Stimulated activated memory B cell treated with anti-CD40 and anti-IgM and Interleukin-4, amounts not matched to agents 10 μg/mL and 1 μg/mL and 100 μg/mL, for 72 hours (primary cell): ENCODE measurements at places on chromosomes 6 and 20.

GRCh38 chr20:20608641-20609040, 103.8 kb downstream of the RALGAPA2 start:
- no peaks in the 10 kb centered on the region for H3K27me3 ChIP-seq
- H3K4me3 ChIP-seq = no peak overlapping the region
- H3K27ac ChIP-seq = no peak overlapping the region

DNA sequence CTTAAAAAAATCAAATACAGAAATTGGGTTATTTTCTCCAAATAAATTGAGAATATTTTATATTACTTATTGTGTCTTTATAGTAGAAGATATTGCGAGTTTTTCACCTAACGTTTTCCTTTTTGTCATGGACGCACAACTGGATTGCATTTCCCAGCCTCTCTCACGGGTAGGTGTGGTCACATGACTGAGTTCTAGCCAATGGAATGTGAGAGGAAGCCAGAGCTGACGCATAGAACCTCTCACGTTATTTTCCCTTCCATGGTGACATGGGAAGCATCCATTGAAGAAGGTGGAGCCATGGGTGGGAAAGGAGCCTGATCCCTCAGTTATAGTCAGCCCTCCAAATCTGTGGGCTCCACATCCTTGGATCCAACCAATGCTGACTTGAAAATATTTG, 155.9 kb upstream of the UST start:
- H3K27ac ChIP-seq = no peak overlapping the region
- no peaks in the 10 kb centered on the region for H3K27me3 ChIP-seq
- H3K36me3 ChIP-seq = peaks cover 12% of the 10 kb centered on the region
- H3K4me1 ChIP-seq = peaks cover 6% of the 10 kb centered on the region
- no peak for ATAC-seq

DNA sequence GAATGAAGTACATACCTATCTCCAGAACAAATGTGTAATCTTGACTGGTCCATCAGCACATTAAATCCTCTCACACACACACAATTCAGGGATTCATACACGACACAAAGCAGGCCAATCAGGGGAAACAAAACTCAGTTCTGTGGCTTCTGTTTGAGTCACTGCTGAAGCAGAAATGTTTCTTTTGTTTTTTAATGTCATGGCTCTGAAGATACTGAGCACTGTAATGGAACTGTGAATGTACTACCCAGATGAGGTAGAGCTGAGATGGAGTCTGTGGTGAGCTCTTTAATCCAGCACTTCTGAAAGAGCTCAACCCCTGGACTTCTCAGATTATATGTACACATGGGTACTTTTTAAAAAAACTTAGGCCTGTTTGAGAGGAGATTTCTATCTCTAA, 116.4 kb downstream of the THEMIS start:
- H3K27me3 ChIP-seq = no peaks in the 10 kb centered on the region
- H3K4me3 ChIP-seq = no peak overlapping the region
- ATAC-seq = no peak
- H3K36me3 ChIP-seq = no peaks in the 10 kb centered on the region
- no peaks in the 10 kb centered on the region for H3K4me1 ChIP-seq

- no peak overlapping the region for H3K27ac ChIP-seq
- H3K27me3 ChIP-seq = no peaks in the 10 kb centered on the region
- ATAC-seq = no peak
- peaks cover 2% of the 10 kb centered on the region for H3K36me3 ChIP-seq
- no peaks in the 10 kb centered on the region for H3K4me1 ChIP-seq
These were observed 9.7 kb downstream of the MOCS3 start for GRCh38 chr20:50968289-50968688.

DNA sequence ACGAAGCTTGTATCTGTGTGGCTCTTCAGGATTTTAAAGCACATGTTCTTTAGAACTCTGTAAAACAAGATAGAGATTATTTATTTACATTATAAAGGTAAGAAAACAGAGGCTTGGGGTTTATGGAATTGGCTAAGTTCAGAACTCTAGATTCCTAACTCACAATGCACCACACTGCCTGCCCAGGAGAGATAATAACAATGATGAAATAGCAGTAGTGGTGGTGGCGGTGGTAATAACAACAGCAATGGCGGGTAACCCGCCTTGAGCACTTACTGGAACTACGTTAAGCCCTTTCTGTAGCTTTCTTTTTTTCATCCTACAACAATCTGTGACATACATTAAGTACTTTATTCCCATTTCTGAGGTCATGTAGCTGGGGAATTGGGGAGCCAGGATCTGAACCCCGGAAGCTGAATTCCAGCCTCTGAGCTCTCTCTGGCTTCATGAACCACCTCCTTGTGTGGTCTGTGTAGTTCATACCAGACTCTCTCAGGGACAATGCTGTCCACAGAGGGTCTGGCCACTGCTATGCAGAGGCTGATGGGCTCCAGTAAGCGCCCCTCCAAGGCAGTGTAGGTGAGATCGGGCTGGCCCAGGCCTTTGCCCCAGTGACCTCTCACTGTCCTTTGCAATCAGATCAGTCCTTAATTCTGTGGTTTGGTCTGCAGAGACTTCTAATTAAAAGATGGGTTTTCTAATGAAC, 260.9 kb downstream of the SLC24A3 start:
- no peaks in the 10 kb centered on the region for H3K4me1 ChIP-seq
- H3K4me3 ChIP-seq = no peak overlapping the region
- H3K27me3 ChIP-seq = peaks cover 7% of the 10 kb centered on the region
- no peak overlapping the region for H3K27ac ChIP-seq

GRCh38 chr6:2546901-2547300, 203.8 kb downstream of the MYLK4 start:
- peaks cover 11% of the 10 kb centered on the region for H3K27me3 ChIP-seq
- peaks cover 14% of the 10 kb centered on the region for H3K4me1 ChIP-seq

- peak overlapping the region; percentile 92 for H3K27ac ChIP-seq
- H3K36me3 ChIP-seq = no peaks in the 10 kb centered on the region
These were observed 2.9 kb upstream of the HIVEP2 start for GRCh38 chr6:142947714-142948480.

- H3K36me3 ChIP-seq = no peaks in the 10 kb centered on the region
- H3K4me3 ChIP-seq = no peak overlapping the region
- peaks cover 8% of the 10 kb centered on the region for H3K27me3 ChIP-seq
- no peaks in the 10 kb centered on the region for H3K4me1 ChIP-seq
These were observed 142.7 kb upstream of the GGTLC1 start for GRCh38 chr20:24131281-24131680.

DNA sequence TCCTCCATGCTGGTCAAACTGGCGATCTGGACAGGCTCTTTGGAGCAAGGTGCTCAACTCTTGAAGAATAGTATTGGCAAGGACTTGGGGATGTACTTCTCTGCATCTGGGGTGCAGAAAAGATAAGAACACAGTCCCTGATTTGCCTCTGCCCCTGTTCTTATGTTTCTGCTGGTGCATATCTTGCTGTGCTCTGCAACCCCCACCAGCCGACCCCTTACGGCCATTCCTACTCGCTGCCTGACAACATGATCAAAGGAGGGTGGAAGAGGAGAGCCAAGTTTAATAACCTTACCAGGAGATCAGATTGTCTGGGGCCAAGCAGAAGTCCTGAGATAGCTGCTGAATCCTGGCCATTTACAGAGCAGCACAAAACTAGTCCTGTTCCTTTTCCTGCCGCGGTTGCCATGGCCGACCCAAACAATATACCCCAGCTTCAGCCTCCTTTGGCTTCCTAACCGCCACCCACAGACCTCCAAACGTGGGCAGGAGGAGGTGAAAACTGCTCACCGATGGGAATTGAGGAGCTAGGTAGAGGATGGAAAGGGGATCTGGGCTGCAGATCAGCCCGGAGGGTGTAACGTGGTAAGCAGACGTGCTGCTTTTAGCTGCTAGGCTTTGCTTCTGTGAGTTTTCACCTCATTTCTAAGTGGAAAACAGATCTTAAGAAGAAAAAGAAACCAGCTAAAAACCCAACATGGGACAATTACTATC, 60.9 kb downstream of the ATXN1 start:
- H3K27me3 ChIP-seq = no peaks in the 10 kb centered on the region
- peaks cover 63% of the 10 kb centered on the region for H3K4me1 ChIP-seq
- peak overlapping the region; percentile 91 for H3K27ac ChIP-seq
- peak; percentile 52 for ATAC-seq
- H3K4me3 ChIP-seq = peak overlapping the region; percentile 74

DNA sequence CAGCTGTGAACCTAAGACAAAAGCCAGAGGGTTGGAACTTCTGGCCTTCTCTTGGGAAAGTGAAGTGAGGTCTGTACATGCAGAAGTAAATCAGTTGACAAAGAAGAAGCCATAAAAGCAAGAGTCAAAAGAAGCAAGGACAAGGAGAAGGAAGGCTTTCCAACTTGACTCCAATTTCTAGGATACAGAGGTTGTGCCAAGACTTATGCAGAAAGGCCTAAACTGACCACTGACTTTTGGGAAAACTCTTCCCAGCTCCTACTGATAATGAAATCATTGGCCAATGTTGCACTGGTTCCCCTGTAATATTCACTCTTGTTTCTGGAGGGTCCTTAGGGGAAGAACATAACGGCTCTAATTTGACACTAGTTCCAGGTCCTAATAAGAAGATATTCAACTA, 29.3 kb upstream of the NT5E start:
- H3K27me3 ChIP-seq = no peaks in the 10 kb centered on the region
- H3K4me1 ChIP-seq = peaks cover 23% of the 10 kb centered on the region
- H3K27ac ChIP-seq = no peak overlapping the region
- no peak for ATAC-seq

GRCh38 chr6:115514656-115515055, 546.0 kb downstream of the FRK start:
- H3K4me3 ChIP-seq = no peak overlapping the region
- no peak overlapping the region for H3K27ac ChIP-seq
- no peak for ATAC-seq
- H3K36me3 ChIP-seq = no peaks in the 10 kb centered on the region
- H3K4me1 ChIP-seq = no peaks in the 10 kb centered on the region
- H3K27me3 ChIP-seq = no peaks in the 10 kb centered on the region

DNA sequence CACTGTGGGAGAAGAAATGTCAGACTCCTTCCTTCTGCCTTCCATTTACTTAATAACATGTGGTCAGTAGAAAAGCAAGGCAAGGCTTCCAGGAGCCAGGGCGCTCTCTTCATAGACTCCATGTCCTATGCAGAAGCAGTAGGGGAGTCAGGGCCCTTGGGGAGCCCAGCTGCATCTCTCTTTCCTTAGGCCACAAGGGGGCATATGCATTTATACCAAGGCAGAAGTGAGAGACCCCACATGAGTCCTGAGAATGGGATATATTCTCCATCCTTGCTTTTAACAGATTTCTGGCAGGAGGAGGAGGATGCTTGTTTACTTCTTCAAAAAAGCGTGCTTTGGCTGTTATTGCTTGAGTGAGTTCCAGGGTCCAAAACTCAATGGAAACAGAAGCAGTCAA, 198.5 kb downstream of the HIVEP2 start:
- H3K27ac ChIP-seq = no peak overlapping the region
- H3K4me1 ChIP-seq = peaks cover 9% of the 10 kb centered on the region
- H3K36me3 ChIP-seq = no peaks in the 10 kb centered on the region
- no peak overlapping the region for H3K4me3 ChIP-seq
- no peaks in the 10 kb centered on the region for H3K27me3 ChIP-seq
- ATAC-seq = no peak

DNA sequence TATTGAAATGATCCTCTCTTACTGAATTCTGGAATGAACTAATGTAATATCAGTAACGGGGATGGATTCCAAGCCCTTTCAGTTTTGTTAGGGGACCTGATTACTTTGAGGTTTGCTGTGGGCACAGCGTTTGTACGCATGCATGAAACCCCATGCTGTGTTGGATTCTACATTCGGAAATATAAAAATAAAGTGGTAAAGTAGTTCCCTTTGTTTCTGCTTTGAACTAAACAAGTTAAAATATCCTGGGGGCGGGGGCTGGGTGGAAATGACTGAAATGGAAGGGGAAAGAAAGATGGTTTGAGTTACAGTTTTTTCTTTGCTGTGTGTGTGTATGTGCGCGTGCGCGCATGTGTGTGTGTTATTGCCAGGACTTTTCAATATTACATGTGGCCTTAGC, 196.5 kb upstream of the OPRM1 start:
- H3K27ac ChIP-seq = no peak overlapping the region
- ATAC-seq = no peak
- no peaks in the 10 kb centered on the region for H3K36me3 ChIP-seq
- H3K4me1 ChIP-seq = no peaks in the 10 kb centered on the region
- H3K4me3 ChIP-seq = no peak overlapping the region
- H3K27me3 ChIP-seq = no peaks in the 10 kb centered on the region
